Effector CD8-positive, alpha-beta T cell (primary cell): ENCODE measurements at places on chromosomes 3 and 15.

DNA sequence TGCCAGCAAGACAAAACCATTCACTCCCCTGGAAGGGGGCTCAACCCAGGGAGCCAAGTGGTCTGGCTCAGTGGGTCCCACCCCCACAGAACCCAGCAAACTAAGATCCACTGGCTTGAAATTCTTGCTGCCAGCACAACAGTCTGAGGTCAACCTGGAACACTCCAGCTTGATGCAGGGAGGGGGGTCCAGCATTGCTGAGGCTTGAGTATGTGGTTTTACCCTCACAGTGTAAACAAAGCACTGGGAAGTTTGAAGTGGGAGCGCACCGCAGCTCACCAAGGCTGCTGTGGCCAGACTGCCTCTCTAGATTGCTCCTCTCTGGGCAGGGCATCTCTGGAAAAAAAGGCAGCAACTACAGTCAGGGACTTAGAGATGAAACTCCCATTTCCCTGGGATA lies 81.7 kb downstream of the MSL2 start:
- no peak for DNase-seq

DNA sequence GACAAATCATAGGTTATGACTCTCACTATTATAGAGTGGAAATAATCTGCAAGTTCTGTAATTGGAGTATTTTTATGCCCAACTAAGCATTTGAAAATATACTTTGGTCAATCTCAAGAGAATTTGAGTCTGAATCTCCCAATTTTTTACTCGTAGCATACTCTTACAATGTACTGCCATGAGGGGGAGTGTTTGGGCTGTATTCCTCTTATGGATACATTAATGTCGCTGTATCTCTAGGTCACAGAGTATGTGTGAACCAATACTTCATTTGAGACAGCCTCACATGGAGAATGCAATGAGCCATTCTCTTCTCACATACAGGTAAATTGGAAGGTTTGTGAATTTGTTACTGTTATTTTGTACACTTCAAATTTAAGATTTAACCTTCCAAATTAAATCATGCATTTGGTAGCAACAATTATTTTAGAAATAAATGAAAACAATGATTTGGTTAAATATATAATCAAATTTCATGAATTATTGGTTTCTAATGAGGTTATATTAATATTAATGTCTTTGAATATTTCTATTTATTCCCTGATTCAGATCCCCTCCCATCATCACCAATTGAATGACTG lies 5.5 kb upstream of the CD200 start:
- DNase-seq, result no peak

- no peak for DNase-seq
These were observed 102.8 kb downstream of the PEX5L start for GRCh38 chr3:179933914-179934313.

DNA sequence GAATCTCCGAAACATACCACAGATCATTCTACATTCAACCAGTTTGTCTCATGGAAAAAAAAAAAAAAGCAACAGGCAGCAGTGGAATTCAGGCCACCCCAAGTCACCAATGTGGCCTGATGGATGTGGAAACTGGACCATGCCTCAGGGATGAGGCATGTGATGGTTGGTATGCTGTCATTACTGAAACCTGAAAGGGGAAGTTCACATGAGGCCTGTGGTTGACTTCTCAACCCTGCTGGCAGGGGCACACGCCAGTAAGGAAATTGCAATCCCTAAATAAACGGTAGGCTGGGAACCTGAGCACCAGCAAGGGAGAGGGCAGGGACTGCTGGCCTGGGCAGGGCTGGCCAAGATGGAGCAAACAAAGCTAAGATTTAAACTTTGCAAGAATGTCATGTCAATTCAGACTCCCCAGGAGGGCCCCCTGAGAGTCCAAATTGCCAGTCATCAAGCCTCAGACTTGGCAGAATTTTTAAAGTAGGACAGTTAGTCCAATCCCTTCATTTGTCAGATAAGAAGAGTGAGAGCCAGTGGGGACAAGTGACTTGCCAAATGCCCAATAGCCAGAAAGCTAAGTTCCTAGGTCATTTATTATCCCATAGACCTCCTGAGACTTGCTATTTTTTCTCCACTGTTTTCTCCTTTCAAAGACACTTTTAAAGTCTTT lies 310.4 kb downstream of the ERC2 start:
- no peak for DNase-seq

DNA sequence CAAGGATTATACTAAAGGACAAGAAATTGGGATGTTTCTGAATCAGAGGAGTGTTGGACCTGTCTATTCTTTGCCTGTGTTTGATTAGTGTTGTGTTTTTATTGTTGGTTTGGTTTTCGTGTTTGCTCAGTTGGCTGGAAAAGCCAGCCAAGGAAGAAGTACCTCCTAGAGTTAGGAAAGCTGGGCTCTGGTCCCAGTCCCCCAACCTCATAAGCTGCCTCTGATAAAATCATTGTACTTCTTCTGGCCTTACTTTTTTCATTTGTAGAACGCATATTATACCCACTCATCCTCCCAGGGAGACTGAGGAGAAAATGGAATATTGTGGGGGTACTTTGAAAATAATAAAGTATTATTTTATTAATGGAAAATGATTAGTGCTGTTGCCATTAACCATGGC lies 177.4 kb upstream of the TRIM42 start:
- DNase-seq, result no peak

DNA sequence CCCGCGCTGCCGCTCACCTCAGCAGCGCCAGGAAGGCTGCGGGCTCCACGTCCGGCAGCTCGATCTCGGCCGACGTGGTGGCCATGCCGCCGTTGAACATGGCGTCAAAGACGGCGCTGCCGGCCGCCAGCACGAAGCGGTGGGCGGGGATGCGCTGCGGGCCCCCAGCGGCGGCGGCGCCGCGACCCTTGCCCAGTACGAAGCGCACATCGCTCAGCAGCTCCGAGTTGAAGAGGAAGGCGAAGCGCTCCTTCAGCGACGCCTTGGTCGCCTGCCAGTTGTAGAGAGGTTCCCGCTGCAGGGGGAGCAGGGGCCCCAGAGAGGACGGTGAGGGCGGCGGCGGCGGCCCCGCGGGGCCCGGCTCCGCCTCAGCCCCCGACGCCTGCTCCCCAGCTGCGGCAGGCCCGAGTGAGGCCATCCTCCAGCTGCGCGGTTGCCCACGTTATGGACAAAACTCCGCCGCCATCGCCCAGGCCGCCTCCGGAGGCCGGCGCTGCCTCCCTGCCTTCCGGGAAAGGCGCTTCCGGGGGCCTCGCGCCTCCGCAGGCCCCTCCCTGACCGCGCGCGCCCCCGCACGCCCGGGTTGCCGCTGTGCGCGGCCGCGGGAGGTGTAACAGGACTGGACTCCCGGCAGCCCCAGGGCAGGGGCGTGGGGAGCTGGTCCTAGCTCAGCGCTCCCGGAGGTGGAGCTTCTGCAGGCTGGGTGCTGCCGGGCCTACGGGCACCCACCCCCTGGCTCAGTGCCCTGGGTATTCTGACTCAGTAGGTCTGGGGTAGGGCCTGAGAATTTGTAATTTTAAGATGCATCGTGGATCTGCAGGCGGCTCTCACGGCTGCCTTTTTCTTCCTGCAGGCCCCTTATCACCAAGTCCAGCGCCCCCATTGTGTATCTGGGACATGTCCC lies at the start of gene BTBD1:
Gene BTBD1, minus strand, starts transcription at position 519 of the 904 bp plus-strand sequence. Its CDS starts 101 bp downstream, at position 418.
- peak; percentile 56 for DNase-seq

DNA sequence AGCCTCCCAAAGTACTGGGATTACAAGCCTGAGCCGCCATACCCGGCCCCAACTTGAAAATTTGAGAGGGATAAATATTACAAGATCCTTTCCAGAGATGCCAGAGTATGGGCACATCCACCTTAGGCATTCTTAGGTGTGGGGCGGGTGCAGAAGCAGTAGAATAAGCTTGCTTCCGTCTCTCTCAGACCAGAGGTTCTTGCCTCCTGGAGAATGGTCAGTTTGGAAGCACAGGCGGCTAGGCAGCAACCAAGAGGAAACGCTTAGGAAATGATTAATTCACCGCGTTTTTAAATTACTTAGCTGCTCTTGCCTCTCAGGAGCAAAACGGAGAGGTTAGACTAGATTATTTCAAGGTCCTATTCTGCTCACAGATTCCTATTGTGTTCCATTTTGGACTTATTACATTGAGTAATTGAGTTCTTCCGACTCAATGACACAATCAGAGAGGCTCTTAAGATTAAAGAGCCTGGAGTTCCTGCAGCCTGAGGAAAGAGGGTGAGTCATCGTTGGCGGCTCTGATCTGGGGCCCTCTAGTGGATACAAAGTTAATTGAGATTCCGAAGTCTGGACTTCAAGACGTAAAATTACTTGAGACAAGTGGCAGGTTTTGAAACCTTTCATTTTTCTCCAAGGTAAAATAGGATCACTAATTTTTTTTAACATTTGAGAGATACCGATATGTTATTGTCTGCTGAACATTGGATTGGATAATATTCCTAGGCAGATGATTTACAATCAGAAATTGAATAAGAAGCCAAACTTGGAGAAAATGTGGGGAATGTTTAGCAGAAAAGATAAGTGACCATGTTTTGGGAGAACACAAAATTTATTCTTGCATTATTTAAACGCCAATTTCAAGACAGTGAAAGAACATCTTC lies 5.8 kb upstream of the TOPAZ1 start:
- DNase-seq, result peak; percentile 30

DNA sequence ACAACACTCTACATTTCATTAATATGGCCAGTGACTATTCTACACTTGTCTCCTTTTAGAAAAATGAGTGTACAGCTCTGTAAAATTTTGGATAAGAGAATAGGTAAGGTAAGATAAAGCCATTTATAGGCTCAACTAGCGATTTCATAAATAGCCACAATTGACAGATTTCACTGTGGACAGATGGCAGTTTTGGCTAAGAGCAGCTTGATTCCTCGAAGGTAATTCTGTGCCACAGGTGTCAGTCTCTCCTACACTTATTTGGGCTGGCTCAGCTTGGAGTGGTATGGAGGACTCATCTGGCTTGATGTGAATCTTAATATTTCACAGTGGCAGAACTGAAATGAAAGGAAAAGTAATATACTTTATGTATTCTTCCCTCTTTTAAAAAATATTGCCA lies 536.7 kb upstream of the TBL1XR1 start:
- no peak for DNase-seq

GRCh38 chr3:40329071-40329470 lies 19.6 kb downstream of the EIF1B start:
- DNase-seq, result no peak

DNA sequence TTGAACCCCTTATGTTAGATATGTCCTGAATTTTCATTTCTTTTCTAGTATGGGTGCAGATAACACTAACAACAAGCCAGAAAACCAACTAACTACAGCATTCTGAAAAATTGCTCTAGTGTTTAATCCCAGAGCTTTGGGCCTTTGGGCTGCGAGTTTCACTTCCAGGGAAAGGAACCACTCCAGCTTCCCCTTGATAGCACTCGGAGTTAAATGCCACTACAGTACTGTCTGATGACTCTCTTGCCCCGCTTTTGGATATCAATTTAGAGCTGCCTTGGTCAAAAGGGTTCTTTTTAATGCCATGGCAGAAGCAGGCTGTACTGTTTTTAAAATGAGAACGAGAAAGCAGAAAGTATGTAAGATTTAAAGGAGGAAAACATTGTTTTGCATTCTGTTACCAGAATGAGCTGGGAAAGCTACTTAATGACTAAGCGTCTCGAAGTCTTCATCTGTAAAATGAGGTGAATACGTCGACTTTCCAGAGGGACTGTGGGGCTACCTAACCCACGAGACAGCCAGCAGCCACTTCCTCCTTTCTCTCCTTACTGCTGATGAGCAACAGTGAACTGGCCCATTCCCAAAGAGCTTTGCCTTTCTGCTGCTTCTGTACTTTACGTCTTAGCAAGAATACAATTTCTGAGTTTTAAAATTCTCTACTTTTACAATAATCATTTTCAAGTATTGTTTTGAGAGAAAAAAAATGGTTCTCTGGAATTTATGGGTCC lies 299.3 kb upstream of the LYSMD4 start:
- DNase-seq, result no peak

DNA sequence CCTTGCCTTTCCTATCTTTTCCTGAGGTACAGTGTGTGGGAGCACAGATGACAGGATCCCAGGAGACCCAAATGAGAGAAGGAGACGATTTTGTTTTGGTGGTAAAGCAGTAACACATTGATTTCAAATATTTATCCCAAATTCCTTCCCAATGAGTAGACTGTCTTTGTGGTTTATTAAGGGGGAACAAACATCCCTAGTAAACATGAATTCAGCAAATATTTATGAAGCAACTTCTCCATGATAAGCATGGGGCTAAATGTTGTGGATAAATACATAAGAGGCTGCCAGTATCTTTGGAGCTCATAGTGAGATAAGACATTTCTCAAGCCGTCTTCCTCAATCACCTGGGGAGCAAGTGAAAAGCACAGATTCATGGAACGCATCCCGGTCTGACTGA lies 460.8 kb upstream of the CFAP20DC start:
- no peak for DNase-seq

GRCh38 chr3:67788396-67788795 lies 134.0 kb upstream of the SUCLG2 start:
- no peak for DNase-seq

DNA sequence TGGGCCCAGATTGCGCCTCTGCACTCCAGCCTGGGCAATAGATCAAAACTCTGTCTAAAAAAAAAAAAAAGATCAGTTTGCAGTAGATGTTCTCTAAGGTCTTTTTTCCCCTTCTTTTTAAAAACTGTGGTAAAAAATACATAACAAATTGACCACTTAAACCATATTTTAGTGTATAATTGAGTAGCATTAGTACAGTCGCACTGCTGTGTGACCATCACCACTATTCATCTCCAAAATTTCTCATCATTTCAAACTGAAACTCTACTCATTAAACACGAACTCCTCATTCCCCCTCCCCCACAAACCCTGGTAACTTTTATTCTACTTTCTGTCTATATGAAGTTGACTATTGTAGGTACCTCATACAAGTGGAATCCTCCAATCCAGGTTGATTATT lies 160.3 kb downstream of the PEX5L start:
- no peak for DNase-seq

DNA sequence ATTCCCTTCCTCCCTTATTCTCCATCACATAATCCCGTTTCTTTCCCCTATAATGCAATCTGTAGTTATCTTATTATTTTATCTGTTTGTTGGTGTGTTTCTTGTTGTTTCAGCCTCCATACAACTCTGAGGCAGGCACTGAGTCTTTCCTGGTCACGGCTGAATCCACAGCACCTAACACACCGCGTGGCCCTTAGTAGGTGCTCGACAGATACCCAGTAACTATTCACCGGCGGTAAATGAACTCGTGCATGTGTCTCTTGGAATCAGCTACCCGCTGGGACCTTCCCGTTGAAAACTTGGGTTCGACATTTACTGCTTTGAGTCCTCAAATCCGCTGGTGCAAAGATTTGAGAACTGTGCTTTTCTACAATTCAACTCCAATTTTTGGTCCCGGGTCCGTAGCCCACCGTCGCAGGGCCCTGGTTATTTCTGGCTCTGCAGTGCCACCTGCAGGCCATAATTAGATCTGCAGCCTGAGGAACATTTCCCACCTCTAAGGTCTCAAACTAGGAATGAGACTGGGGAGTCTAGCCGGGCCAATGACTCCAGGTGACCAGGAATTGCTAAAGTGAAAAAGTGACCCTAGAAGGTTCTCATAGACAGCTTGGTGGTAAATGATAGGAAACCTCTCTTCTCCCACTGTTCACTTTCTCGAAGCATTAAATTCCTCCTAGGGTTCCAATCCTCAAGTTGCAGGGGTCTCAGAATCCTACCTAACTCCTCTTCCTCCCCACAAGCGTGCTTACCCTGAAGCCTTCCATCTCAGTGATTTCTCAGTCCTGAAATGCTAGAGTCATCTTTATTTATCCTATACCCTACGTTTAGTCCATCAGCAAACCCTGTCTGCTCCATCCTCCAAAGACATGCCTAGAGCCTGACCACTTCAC lies 40.0 kb upstream of the TRH start:
- DNase-seq, result peak; percentile 4

GRCh38 chr15:42608110-42608531 lies 32.7 kb downstream of the STARD9 start:
- no peak for DNase-seq

- no peak for DNase-seq
These were observed 27.8 kb downstream of the IL5RA start for GRCh38 chr3:3082234-3082924.
